ENCODE measurements at places on chromosomes 5 and 9.
A peak's percentile ranks its signal among the peaks of the same experiment; 100 is the strongest.

DNA sequence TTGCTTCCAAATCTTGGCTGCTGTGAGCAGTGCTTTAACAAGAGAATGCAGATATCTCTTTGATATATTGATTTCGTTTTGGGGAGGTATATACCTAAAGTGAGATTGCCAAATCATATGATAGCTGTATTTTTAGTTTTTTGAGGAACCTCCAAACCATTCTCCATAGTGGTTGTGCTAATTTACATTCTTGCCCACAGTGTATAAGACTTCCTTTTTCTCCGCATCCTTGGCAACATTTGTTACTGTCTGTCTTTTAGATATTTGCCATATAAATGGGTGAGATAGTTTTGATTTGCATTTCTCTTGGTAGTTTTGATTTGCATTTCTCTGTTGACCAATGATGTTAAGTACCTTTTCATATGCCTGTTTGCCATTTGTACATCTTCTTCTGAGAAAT lies 10.0 kb upstream of the PLK2 start:
- DNase-seq, result no peak

- no peak for DNase-seq
Observed at GRCh38 chr5:53594419-53594818, 34.0 kb downstream of the NDUFS4 start.

DNA sequence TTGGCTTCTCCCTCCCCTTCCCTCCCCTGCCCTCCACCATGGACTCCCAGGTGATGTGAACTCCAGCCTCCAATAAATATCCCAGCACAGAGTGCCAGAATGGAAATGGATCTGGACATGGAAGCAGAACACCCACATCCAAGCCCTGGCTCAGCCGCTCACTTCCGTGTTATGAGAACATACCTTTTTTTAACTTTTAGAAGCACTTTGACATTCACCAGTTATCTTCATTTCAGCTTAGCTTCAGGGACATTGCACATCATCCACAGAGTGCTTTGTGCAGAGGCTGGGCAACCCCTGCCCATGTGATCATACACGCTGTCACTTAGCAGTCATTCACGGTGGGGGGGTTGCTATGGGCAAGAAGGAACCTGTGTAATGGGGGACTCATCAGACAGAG lies 9.1 kb downstream of the AFAP1L1 start:
- DNase-seq, result no peak

GRCh38 chr5:181223058-181223728 lies at the start of gene TRIM41:
TSS of gene TRIM41 (plus strand) at chr5:181223281. CDS start at chr5:181224000, 719 bp downstream.
- peak; percentile 92 for DNase-seq

DNA sequence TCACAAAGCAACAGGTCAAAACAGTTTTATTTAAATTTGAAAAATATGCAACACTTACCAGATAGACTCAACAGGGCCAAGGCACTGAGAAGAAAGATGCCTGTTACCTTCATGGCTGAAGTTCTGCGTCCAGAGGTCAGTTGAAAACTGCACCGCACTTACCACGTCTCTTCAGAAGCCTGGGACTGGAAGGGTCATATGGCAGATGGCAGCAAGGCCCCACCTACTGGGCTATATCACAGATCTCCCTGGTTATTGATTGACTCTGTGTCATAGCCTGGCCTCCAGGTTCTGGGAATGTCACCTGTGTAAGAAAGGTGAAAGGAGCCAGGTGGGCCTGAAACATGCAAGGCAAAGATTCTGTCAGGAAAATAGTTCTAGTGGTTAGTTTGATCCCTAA lies at the start of gene SPINK1:
Gene SPINK1 (minus strand): TSS at position 207 of the 400 bp plus-strand sequence. CDS start 94 bp downstream, at position 113.
- no peak for DNase-seq

DNA sequence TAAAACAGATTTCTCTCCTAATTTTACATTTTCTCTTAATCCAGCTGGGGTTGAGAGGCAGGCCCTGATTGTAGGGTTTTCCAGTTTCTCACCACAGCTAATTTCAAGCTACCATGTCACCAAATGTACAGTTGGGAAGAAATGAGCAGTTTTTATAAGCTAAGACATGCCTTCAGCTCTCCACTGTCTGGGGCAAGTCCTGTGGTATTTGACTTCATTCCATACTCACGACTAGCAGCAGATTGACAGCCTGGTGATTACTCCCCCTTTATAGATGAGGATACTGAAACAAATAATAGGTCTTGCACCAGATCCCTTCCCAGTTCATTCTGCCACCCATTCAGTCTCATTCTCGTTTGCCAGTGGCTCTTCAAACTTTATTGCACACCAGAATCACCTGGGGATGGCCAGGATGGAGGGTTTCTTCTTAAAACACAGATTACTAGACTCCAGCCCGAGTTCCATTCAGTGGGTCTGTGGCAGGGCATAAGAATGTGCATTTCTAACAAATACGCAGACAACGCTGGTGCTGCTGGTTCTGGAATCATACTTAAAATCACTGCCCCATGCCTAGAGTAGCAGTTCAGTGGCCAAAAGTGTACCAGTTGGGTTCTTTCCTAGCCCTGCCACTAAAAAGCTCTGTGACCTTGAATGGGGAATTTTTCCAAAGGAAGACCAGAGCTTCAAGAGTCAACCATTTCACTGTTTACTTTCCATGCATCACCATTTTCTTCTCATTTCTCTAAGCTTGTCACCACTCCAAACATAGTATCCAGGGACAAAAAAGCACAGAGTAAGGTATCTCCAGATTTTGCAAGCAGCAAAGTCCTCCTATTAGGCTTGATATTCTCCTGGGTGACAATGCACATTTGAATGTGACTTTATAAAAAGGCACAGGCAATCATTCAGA lies 64.3 kb downstream of the CSNK1A1 start:
- DNase-seq, result no peak

GRCh38 chr5:129909225-129909624 lies 5.0 kb downstream of the CHSY3 start:
- DNase-seq, result no peak

DNA sequence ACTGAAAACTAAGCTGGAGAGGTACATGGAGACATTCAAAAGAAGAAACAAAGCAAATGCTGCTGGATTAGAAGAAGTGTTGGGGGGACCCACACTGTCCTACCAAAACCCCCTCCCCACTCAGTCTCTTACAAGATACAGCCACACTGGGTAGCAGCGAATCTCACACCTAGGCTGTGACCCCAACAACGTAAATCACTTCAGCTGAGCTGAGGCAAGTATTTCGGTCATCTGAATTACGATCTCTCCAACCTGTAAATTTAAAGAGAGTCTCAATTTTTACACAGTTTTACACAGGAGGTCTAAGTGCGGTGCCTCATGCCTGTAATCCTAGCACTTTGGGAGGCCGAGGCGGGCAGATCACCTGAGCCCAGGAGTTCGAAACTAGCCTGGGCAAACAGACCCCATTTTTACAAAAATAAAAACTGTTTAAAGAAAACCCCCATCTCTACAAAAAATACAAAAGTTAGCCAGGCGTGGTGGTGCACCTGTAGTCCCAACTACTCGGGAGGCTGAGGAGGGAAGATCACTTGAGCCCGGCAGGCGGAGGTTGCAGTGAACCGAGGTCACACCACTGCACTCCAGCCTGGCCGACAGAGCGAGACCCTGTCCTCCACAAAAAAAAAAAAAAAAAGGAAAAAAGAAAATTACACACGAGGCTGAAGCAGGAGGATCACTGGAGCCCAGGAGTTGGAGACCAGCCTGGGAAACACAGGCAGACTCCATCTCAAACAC lies 3.4 kb downstream of the CAMSAP1 start:
- DNase-seq, result no peak

GRCh38 chr5:107514305-107514704 lies 156.4 kb downstream of the EFNA5 start:
- DNase-seq, result no peak

DNA sequence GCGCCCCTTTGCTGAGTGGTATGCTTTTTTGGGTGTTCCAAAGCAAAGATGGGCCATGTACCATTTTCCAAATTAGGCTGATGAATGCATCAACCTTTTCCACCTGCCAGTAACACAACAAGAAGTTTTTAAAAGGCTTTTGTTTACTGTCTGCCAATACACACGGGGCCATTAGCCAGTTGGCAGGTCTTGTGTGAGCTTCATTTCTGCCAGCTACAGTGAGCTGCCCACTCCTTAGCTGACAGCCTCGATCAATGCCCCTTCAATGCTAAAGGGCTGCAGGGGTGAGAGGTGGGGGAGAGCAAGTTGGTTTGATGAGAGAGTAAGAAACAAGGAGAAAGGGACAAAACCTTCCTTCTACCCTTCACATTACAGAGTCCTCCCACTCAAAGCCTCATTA lies 128.7 kb downstream of the C5orf15 start:
- no peak for DNase-seq

DNA sequence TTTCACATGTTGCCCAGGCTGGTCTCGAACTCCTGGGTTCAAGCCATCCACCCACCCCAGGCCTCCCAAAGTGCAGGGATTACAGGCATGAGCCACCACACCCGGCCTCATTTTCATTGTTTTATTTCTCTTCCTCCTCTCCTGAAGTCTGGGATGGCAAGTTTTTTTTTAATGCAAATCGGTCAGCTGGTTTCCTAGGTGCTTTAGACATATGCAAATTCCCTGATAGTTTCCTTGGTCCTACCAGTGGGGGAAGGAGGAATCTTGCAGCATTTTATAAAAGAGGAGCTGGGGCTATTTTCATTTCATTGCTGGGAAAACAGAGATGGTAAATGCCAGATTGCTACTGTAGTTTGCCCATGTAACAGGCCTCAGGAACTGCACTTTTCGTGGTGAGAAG lies 179.4 kb downstream of the ACTL7B start:
- no peak for DNase-seq

- DNase-seq, result peak; percentile 35
Observed at GRCh38 chr5:150486402-150487198, 21.3 kb upstream of the NDST1 start.

DNA sequence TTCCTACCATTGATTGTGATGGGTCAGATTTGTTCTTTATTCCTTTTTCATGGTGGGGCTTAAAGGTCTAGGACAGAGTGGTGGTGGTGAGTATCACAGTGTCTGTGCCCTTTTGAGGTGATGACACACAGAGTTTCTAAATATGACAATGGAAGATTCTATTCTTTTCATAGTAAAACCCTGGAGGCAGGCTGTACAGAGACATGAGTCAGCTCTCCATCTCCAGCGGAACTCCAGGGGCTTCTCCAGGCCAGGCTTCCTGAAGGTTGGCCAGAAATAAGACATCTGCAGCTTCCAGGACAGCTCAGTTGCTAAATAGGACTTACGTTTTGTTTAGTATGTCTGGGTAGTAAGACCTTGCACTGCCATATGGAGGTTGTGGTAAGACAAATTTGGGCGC lies 229.5 kb downstream of the CD180 start:
- DNase-seq, result no peak

GRCh38 chr9:108761655-108762347 lies 94.0 kb downstream of the ACTL7B start:
- DNase-seq, result no peak

DNA sequence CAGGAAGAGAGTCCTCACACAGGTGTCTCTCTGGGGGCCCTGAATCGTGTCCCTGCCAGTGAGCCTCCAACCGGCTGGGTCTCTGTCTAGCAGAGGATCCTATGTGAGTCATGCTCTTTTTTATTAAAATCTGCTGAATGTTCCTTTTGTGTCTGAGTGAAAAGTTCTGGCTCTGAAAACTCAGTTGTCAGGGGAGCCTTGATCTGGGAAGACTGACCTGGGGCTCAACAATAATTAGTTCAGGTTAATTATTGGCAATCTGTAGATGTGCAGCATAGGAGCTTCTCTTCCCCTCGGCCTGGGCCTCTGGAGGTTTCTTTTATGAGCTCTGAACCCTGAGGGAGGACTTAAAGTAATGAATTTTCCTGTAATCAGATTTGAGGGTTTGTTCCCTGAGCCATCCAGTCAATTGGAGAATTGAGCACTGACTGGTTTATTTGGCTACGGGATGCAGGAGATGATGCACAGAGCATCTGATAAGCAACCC lies 45.2 kb downstream of the ALG2 start:
- no peak for DNase-seq

DNA sequence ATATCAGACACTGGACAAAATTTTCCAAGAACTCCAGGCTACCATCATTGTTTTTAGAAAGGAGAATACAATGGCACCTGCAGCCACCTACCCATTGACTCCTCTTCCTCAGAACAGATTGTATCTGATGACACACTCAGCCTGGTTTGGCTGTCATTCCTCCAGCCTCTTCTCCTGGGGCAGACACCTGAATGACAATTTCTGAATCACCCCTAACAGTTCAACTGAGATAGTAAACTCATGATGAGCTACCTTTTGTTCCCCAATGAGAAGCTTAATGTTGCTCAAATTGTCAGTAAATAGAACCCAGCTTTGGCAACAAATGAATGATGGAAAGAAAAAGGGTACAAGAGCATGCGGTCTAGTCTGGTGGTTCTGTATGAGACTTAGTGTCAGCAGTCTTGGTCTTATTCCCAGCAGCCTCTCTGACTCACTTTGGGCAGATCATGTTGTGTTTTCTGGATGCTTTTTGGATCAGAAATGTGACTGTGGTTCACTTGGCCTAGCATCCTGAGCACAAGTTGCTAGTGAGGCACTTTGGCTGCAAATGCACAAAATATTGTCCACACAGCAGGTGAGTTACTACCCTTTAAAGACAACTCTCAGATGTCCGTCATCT lies 78.3 kb downstream of the MAMDC2 start:
- DNase-seq, result no peak

DNA sequence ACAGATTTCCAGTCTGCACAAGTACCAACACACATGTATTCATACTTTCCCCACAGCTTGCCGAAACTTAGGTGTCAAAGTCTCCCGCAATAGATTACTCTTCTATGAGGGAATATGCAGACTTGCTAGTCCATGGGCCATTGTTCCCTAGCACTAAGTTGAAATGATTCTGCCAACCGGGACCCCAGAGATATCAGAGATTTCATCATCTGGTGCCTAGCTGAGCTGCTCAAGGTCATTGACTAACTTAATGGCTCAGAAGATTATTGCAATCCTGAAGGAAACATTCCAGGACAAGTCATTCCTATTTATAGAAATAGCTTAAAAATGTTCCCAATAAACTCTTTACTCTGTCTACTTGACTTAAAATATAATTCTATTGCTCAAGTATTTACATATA lies 202.6 kb downstream of the PIK3R1 start:
- DNase-seq, result no peak

GRCh38 chr9:117704024-117704575 lies at the start of gene TLR4:
TSS of gene TLR4 (plus strand) at chr9:117704403. CDS start at chr9:117704473, 70 bp downstream.
- no peak for DNase-seq

GRCh38 chr9:3441197-3441816 lies 84.5 kb downstream of the RFX3 start:
- DNase-seq, result no peak

- DNase-seq, result no peak
Observed at GRCh38 chr9:78972303-78972999, 599.3 kb upstream of the TLE4 start.

DNA sequence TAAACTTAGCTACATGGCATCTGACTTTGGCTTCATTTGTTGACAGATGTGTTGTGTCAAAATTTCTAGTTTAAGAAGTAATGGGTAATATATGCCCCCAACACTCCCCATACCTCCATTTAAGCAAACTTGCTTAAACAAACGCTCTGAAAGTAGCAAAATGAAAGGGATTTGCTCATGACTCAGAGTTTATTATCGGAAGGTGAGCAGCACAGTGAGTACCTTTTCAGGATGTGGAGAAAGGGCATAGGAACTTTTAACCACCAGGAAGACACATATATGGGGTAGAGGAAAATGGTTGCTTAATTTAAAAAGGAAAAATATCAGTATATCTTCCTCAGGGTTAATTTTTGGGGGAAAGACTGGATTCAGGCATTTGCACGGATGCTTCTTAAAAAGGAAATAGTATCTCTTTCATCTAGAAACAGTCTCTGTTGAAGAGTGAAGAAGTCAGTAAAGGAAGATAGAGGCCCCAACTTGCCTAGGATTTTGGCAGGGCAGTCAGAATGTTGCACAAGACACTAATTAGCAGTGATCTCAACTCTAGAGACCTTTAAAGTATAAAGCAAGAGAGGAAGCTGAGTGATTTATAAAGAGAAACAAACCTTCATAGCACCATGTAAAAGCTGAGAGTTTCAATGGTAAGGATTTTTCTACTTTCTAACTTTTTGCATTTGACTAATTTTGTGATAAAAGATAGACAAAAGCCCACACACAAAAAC lies 155.1 kb downstream of the TRIO start:
- DNase-seq, result no peak

Data from T-helper 17 cell (primary cell).